Ascending aorta (tissue), 2 donors: ENCODE measurements at places on chromosomes 16 and 17. TPM values are rescaled to one million over a fixed set of nuclear protein-coding genes. Genes with fewer than 3 reads are reported as not detected.

ACSM3 gene
- total RNA-seq: not detected

ABCA6 gene
- total RNA-seq: 37.4 TPM

KRT17 gene
- total RNA-seq: 14.8 TPM

CCL16 gene
- not detected for total RNA-seq

FZD2 gene
- total RNA-seq: 32.7 TPM

ETV4 gene
- not detected for total RNA-seq

HERPUD1 gene
- 108 TPM for total RNA-seq

CCDC78 gene
- total RNA-seq: 8.2 TPM

DHRS7C gene
- total RNA-seq: not detected

ADAMTS18 gene
- total RNA-seq: not detected

GCGR gene
- total RNA-seq: not detected

ZNF821 gene
- not detected for total RNA-seq

PLCG2 gene
- total RNA-seq: 34.2 TPM

TMEM132E gene
- total RNA-seq: not detected

PLK1 gene
- 35.2 TPM for total RNA-seq

TBC1D3H gene
- not detected for total RNA-seq

PARN gene
- 3.8 TPM for total RNA-seq

CD2BP2 gene
- 15.1 TPM for total RNA-seq

IRF8 gene
- total RNA-seq: 20.0 TPM

GRB7 gene
- total RNA-seq: 1.6 TPM

SHCBP1 gene
- 0.11 TPM for total RNA-seq

UMOD gene
- total RNA-seq: not detected

MARVELD3 gene
- total RNA-seq: not detected

KCNH4 gene
- not detected for total RNA-seq

HS3ST3B1 gene
- 14.6 TPM for total RNA-seq

KRT12 gene
- not detected for total RNA-seq

SRR gene
- not detected for total RNA-seq

OR4D1 gene
- not detected for total RNA-seq

RAB37 gene
- 0.32 TPM for total RNA-seq

ZP2 gene
- not detected for total RNA-seq

SALL1 gene
- not detected for total RNA-seq

SLC5A10 gene
- not detected for total RNA-seq

ANKS4B gene
- not detected for total RNA-seq

TMEM235 gene
- total RNA-seq: not detected

ELMO3 gene
- total RNA-seq: not detected

PRM3 gene
- not detected for total RNA-seq

OTOP3 gene
- total RNA-seq: not detected

CCL3 gene
- total RNA-seq: not detected

KRT39 gene
- not detected for total RNA-seq

GLTPD2 gene
- not detected for total RNA-seq

NHLRC4 gene
- not detected for total RNA-seq

SLC12A3 gene
- total RNA-seq: not detected

ACACA gene
- 69.0 TPM for total RNA-seq

SLFN12 gene
- 6.8 TPM for total RNA-seq

JPH3 gene
- total RNA-seq: not detected

CHRNE gene
- not detected for total RNA-seq

SEPTIN12 gene
- not detected for total RNA-seq

MYADML2 gene
- not detected for total RNA-seq

ADAD2 gene
- not detected for total RNA-seq

ASGR1 gene
- 3.9 TPM for total RNA-seq

TEKT5 gene
- not detected for total RNA-seq

WNT3 gene
- not detected for total RNA-seq
